ENCODE measurements at places on chromosomes 13 and 19.

DNA sequence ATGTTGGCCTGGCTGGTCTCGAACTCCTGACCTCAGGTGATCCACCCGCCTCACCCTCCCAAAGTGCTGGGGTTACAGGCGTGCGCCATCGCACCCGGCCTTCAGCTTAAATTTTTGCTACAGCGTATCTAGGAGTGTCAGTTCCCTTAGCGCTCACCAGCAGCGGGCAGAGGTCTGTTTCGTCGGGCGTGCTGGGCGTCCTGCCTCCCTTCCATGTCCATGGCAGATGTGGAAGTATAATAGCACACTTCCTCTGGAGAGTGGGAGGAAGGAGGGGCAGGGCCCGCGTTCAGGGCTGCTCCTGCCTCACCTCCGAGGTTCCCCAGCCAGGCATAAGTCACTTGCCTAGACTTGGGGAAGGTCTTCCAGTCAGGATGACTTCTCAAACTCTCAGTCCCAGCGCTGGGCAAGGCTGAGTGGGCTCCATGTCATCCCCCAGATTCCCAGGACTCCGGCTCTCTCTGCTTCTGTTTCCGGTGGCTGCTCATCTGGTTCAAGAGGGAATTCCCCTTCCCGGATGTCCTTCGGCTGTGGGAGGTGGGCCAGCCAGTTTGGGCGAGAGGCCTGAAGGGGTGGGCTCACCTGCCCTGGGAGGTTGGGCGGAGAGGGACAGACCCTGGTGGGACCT, 9.5 kb downstream of the IL4I1 start:
- DNase-seq, result no peak

DNA sequence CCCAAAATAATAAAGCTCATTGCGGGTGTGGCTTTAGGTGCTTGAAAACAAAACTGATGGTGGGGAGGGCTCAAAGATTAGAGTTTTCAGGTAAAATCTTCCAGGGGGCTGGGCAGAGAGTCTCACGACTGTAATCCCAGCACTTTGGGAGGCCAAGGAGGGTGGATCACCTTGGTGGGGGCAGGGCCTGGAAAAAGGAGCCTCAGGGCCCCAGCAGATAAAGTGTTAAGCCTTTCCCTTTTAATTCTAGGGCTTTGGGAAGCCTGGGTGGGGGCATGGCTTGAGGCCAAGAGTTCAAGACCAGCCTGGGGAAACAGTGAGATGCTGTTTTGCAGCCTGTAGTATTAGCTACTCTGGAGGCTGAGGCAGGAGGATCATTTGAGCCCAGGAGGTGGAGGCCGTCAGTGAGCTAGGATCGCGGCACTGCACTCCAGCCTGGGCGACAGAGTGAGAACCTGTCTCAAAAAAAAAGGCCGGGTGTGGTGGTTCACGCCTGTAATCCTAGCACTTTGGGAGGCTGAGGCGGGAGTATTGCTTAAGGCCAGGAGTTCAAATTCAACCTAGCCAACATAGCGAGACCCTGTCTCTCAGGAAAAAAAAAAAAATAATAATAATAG, 1.7 kb downstream of the IRGQ start:
- no peak for DNase-seq

DNA sequence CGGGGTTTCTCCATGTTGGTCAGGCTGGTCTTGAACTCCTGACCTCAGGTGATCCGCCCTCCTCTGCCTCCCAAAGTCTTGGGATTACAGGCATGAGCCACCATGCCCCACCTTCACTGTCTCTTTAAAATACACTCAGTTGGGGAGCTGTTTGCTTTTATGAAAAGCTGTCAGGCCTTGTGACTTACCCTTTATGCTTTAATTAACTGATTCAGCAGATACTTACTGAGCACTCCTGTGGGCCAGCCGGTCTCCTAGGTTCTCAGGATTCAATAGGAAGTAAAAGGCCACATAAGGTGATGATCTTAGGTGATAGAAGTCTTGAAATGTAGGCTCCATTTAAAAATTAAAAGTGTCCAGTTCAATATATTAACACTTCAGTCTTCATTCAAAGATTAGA, 7.5 kb downstream of the UBAC2 start:
- no peak for DNase-seq

DNA sequence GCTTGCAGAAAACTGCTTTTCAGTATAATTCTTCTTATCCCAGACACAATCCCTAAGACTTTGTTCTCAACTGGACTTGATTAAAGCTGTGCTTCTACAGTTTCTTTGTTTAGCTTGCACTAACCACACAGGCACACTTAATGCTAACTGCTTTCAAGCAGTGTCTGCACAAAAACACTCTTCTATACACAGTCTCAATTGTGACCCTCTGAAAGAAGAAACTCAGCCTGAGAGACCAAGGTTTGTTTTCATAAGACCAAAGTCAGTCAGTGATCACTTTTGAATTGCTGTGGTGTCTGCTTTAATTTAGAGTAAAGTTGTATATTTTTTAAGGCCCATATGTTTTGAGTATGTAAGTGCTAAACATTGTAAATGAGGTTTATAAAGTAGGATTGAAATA, 431.2 kb downstream of the KCTD12 start:
- no peak for DNase-seq

- no peak for DNase-seq
Measured at GRCh38 chr19:32933571-32933970, 38.2 kb downstream of the CEP89 start.

- no peak for DNase-seq
Measured at GRCh38 chr19:35756377-35757230, at the start of gene HSPB6. HSPB6 (minus strand) TSS chr19:35757029; CDS start chr19:35757008, 21 bp downstream.

DNA sequence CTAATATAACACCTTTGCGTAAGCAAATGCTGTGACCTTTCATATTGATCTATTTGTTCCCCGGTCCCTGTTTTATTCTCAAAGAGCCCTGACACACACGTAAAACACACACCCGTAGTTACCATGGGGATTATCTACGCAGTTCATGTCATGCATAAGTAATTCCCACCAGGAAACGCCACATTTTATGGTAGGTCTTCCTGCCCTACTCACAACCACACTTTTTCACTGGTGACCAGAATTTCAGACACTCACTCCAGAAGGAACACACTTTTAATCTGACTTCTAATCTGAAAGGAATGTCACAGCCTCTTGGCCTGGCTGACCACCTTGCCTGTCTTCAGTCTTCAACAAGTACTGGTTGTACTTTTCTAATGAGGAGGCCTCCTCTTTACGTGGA, 46.8 kb downstream of the SLC7A1 start:
- DNase-seq, result no peak

DNA sequence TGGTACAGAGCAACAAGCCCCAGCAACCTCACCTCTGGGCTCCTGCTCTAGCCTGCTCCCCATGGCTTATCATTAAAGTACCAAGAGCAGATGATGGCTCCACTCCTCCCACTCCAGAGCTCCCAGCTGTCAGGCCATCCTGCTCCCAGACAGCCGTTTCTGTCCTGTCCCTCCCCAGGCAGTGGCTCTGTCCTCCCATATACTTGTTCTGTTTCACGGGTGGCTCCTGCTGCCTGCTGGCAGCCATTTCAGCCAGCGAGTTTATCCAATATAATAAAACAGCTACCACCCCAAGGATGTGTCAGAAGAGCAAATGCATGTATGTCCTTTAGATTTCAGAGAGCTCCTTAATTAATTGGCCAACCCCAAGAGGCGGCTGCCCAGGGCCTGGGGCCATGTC, 79.4 kb upstream of the VSTM2B start:
- no peak for DNase-seq

GRCh38 chr13:26707122-26708006, 53.2 kb downstream of the GPR12 start:
- DNase-seq, result peak; percentile 12

DNA sequence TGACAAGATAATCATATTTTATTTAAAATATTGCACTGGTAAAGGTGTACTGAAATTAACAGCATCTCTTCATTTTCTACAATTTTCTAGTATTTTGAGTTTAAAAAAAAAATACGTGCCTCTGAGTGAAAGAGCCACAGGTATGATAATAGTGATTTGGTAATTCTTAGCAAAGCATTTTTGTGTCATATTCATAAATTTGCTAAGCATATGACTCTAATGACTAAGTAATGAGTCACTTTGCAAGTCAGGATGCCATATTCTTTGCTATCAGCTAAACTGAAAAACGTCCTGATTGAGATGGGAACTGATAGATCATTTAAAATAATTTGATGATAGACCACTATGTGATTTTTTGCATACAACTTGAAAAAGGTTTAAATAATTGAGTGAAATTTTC, 136.1 kb upstream of the IRS2 start:
- DNase-seq, result no peak

- no peak for DNase-seq
Measured at GRCh38 chr19:11361037-11361770, 6.0 kb downstream of the PLPPR2 start.

- peak; percentile 65 for DNase-seq
Measured at GRCh38 chr19:55189403-55189835, 9.3 kb upstream of the SYT5 start.

- DNase-seq, result no peak
Measured at GRCh38 chr19:11093689-11094238, 4.5 kb downstream of the LDLR start.

DNA sequence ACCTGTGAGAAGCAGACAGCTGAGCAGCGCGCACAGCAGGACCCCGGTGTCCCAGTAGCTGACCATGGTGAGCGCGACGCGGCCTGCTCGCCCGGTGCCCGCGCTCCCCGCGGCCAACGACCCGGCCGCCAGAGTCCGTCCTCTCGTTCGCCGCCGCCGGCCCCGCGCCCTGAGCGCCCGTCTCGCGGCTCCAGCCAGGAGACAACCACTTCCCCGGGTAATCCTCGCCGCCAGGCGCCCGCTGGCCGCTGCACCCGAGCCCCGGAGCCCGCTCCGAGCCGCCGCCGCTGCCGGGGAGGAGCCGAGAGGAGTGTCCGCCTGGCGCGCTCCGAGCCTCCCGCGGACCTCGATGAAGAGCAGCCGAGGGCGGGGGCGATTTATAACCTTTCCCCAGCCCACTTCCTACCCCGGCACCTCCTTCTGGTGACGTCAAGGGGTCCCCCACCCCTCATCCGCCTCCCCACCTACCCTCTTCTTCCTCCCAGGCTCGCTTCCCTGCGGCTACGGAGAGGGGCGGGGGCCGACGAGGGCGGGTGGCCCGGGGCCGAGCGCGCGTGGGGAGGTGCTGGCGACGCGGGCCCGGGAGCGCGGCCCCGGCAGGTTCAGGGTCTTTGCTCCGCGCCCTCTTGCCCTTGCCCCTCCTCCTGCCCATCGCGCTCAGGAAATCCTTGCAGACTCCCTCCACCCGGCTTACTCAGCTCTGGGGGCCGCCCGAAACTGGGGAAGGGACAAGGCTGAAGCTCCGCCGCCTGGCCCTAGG, at the start of gene FLT1:
TSS of gene FLT1 (minus strand) at position 351 of the 760 bp plus-strand sequence. CDS start at position 66, 285 bp downstream.
- DNase-seq, result no peak

GRCh38 chr13:109100705-109101304, 471.4 kb downstream of the MYO16 start:
- no peak for DNase-seq

DNA sequence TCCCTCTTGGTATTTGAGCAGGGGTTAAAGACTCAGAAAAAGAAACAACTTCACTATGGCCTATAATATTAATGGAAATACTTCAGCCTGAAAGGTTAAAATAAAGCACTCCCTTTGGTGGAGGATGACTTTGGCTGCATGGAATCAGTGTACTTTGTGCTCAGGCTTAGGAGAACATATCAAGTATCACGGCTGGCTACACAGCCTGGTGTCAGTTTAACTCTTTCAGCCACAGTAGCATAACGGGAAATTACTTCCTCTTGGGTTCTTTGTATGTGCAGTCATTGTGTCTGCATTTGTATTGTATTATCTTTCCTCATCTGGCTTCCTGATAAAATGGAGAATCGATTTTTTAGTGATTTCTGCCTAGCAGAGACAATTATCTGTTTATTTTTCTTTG, 239.0 kb downstream of the GGACT start:
- no peak for DNase-seq

- DNase-seq, result no peak
Measured at GRCh38 chr13:36536546-36536945, 104.3 kb downstream of the CCNA1 start.

DNA sequence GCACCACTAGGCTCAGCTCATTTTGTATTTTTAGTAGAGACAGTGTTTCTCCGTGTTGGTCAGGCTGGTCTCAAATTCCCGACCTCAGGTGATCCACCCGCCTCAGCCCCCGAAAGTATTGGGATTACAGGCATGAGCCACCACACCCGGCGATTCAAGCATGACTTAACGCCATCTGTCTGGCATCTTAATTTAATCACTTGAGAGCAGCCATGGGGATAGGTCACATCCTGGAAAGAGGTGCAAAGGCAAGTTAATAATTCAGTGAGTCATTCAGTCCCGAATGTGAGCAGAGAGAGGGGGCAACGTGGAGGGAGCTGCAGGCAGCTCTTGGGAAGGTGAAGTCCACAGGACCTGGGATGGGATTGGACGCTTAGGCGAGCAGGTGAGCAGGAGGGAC, 31.7 kb upstream of the USP29 start:
- DNase-seq, result no peak

DNA sequence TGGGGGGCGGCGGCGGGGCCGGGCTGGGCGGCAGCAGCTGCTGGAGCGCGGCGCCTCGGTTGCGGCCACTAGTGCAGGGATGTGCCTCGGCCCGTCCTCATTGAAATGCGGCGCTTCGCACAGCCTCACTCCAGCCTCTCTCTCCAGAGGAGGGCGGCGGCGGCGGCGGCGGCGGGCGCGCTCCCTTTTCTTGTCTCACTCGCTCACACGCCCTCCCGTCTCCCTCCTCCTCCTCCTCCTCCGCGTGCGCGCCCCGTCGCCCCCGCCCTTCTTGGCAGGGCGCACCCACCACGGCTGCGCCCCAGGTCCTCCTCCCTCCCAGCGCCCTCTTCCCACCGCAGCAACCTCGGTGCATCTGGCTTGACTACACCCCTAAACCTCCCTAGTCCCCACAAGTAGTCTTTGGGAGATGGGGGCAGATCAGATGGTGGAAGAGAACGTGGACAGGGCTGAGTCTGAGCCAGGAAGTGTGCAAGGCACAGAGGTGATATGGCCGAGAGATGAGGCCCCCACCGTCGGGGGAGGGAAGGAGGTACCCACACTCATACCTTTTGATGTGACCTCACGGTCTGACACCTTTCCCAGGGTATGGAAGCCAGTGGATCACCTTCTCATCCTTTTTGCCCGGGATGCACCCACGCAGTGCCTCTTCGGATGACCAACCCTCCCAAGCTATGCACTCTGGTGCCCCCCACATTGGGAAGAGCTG, at the start of gene DCLK1:
TSS of gene DCLK1 (minus strand) at position 161 of the 709 bp plus-strand sequence.
- peak; percentile 8 for DNase-seq

GRCh38 chr19:47272448-47273312, 2.0 kb upstream of the INAFM1 start:
- DNase-seq, result peak; percentile 76

DNA sequence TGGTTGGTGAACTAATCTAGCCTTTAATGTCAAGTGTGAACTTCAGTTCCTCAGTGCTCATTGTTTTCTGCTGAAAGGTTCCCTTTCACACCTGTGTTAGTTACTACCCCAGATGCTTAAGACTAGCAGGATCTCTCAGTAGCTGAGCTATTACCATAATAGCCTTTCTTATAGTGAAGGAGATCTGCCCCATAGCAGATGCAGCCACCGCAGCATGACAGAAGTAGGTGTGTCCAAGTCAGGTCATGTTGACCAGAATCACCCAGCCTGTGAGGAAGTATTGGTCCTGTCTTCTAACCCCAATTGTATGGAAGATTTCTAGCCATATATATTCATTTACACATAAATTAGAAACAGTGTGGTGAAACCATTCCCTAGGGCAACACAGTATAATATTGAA, 37.3 kb downstream of the ZAR1L start:
- DNase-seq, result no peak

Measured in fibroblast of skin of left quadriceps (primary cell).